ENCODE measurements at places on chromosomes 7 and 10.

DNA sequence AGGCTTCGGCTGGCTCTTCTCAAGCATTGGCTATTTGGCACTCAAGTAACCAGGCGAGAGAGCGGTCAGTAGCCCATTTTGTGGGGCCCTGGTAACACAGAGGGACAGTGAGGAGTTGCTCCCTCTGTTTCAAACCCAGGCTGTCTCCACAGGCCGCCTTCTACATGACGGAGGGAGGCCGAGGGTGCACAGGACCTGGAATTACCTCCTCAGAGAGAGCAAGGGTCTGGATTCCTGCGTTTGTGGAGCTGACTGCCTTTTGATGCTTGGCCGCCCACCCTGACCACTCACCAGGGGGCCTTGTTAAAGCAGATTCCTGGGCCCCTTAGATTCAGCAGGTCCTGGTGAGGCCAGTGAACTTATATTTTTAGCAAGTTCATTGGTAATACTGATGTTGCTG lies 12.3 kb downstream of the UPP1 start:
- no peak for DNase-seq

DNA sequence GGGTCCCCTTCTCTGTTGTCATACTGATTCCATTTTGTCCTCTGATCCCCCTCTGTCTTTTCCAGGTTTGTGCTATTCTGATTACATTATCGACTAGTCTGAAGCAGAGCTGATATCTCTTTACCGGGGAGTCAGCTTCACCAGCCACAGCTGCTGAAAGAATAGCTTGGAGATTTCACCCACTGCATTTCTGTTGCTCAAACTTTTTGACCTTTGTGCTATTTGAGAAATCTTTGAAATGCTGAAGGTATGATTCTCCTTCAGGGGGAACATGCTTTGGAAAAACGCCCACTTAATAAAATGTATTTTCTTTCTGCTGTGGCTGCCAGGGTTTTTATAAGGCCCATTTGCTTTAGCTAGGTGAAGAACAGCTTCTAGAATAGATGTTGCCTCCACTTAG lies 197.8 kb upstream of the TCF7L2 start:
- no peak for DNase-seq

- no peak for DNase-seq
Observed at GRCh38 chr7:78587443-78588044, 789.0 kb downstream of the PHTF2 start.

GRCh38 chr10:60351191-60351853 lies 38.4 kb downstream of the ANK3 start:
- DNase-seq: no peak

GRCh38 chr10:131641231-131641630 lies 259.6 kb upstream of the PPP2R2D start:
- no peak for DNase-seq

GRCh38 chr10:77527839-77528238 lies 109.8 kb downstream of the KCNMA1 start:
- no peak for DNase-seq

- no peak for DNase-seq
Observed at GRCh38 chr10:77398986-77399755, 238.4 kb downstream of the KCNMA1 start.

- DNase-seq: no peak
Observed at GRCh38 chr7:22542254-22542653, 42.3 kb upstream of the STEAP1B start.
